ENCODE measurements at places on chromosomes 3 and 15. TPM values are rescaled to one million over a fixed set of nuclear protein-coding genes. Genes with fewer than 3 reads are reported as not detected.

- no peak for DNase-seq
Observed at GRCh38 chr3:24432989-24433388, 61.7 kb downstream of the THRB start.

- DNase-seq = no peak
Observed at GRCh38 chr15:65275728-65276126, 11.0 kb downstream of the PARP16 start.

The NEIL1 gene
- total RNA-seq = 40.7 TPM

The SSUH2 gene
- 0.52 TPM for total RNA-seq

The GOLGA6B gene
- 0.15 TPM for total RNA-seq

The PRR20G gene
- total RNA-seq = not detected

Measured in lower leg skin (tissue), 4 donors.